ENCODE measurements at places on chromosomes 3 and 15.

DNA sequence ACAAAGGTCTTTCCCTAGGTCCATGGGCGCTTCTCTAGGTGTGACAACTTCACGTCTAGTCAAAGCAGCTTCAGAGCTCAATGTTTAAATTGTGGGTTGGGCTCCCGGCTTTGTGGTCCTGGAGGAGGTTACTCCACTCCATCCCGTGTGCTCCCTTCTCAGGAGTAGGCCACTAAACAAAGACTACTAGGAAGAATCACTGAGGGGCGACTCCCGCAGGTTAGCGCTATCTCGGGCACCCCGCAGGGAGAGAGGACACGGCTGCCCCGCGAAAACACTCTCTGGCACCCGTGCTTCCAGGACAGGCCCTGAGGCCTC is 500 bp downstream of the PARP6 start:
- peak; percentile 14 for DNase-seq

DNA sequence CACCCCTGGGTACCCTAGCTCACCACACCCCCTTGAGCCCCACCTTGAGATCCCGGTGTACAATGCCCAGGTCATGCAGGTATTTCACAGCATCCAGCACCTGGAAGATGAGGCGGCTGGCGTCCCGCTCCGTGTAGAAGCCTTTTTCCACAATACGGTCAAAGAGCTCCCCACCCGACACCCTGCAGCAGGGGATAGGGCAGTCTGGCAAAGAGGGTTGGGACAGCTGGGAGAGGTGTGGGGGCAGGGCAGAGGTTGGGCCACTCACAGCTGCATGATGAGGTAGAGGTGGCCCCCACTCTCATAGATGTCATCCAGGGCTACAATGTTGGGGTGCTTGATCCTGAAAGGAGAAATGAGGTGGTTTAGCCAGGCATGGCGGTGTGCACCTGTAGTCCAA is 6.9 kb downstream of the CAMK1 start:
- DNase-seq, result no peak

DNA sequence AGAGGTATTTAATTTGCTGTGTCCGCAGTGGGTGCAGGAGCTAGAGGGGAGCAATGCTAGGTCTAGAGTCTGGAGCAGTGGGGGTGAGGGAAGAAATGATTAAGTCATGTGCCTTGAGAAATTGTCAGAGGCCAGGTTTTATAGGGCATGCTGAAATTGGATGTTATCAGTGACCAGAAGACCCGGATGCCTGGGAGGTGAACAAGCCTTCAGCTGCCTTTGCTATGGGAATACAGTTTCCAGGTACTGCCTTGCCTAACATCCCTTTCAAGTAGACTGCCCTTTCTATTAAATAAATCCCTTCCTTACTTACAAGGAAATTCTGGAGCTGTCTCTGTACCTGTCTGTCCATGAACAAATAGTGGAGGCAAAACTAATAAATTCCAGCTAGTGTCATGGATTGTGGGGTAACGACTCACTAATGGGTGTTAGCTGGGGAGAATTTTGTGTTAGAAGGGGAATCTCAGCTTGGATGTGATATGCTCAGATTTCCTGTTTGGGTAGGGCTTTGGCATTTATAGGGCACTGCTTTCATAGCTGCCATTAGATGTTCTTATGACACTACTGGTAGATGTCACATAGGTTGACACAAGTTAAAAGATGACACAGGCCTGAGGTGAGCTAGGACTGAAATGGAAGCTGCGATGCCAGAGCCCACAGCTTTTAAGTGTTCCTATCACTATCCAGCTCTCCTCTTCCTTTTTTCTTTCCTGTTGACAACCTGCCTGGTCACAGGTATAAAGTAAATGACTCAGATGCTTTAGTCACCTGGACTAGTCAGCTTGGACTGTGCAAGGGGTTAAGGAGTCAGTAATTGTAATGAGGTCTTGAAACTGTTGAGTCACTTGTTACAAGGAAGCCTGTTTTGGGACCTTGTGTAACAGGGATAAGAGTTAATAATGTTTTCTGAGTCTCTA is 21.3 kb downstream of the CHD2 start:
- no peak for DNase-seq

DNA sequence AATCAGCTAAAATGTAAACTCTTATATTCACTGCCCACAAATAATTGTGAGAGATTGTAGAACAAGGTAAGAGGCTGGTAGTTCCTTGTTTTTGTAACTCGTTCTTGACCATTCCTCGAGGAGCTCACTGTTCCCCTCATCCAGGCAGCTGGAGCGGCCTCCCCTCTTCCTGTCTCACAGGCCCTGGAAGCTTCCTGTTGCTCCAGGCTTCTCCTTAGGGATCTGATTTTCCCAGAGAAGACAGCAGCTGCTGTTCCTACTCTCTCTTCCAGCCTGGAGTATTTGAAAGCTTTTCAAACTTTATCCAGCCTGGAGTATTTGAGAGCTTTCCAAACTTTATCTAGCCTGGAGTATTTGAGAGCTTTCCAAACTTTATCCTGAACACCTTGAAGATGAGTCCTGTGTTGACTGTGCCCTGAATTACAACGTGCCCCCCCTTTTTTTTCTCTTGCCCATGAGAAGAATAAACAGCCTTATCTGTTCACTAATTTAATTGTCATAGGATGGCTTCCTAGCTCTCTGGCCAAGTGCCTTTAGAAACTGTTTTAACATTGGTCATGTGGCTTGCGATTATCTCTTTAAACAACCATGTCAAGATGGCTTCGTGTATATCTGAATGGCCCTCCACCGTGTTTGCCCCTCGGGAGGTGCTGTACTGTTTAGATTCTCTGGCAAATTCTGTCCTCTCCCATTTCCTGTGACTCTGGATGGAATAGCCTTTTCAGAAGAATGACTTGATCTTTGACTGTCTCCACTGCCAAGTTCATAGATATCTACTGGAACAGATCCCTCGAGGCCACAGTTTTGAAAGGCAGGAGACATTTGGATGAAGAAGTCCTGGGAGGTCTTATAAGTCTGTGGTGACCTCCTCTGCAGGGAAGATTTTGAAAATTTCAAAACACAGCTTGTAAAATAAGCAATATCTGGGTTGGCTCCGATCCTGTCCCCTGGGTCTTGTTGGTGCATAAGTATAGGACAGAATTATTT is 4.8 kb downstream of the ADAMTSL3 start:
- no peak for DNase-seq

DNA sequence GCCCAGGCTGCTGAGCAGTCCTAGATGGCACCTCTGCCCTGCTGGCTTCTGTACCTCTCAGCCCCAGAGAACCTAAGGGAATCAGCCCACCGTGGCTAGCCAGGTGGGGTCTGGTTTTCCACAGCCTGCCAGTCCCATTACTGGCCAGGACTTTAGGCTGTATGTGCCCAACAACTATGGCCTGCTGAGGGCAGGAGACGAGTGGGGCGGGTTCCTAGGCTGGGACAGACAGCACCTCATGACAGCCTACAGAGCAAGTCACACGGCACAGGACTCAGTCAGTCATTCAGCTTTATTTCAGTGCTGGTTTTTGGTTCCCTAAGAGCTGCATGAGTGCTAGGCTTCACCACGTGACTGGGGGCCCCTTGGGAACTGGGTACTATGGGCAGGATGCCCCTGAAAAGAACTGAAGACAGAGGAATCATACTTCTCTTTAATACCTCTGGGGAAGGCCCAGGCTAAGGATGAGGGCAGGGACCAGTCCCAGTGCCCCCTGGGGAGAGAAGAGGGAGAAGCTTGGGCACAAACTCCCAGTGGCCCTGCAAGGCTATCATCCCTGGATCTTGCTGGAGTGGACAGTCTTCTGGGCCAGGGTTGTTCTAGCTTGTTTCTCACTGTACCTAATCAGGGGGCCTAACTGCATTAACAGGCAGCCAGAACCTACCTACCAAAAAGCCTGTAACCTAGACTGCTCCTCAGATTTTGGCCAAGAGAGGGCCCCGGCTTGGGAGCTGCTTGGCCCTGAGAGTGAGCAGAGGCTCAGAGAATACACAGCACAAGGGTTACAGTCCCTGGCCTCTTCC is 14.8 kb downstream of the CLK3 start:
- DNase-seq, result no peak

- no peak for DNase-seq
Measured at GRCh38 chr15:69529961-69530633, 77.5 kb downstream of the RPLP1 start.

DNA sequence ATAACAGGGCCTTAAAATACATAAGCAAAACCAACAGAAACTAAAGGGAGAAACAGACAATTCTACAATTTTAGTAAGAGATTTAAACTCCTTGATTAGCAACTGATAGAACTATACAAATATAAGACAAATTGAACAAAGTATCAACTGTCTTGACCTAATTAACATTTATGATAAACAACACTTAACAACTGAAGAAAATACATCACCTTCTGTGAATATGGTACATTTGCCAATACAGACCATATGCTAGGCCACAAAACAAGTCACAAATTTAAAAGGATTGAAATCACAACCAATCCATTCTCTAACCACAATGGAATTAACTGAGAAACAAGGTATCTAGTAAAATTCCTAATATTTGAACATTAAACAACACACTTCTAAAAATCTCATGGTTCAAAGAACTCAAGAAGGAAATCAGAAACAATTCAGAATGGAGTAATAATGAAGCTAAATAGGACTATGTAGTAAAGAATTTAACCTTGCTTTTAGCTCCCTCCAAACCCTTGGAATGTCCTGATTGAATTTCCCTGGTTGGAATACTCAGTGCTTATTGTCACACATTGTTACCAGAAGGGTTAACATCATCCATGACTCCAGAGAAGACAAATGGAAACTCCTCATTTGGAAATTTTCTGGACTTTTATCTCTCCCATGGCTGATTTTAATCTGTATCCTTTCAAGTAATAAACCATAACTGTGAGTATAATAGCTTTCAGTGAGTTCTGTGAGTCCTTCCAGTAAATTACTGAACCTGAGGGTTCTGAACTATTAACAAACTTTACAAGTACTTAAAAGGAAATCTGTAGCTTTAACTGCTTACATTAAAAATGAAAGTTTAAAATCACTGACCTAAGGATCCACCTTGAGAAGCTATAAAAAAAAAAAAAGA is 88.8 kb downstream of the DLG1 start:
- DNase-seq, result no peak

DNA sequence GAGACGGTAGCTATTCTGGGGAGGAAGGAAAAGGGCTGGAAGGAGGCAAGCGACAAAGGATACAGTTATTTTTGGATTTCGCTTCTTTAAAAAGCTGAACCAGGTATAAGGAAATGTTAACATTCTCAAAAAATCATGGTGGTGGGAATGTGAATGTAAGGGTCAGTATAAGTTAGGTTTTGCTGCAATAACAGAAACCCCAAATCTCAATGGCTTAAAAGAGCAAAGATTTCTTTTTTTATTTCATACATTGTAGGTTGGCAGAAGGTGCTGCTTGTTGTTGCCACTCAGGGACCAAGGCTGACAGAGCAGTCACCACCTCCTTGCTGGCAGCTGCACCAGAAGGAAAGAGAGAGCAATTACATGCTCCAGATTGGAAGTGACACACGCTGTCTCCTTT is 176.3 kb upstream of the LPP start:
- no peak for DNase-seq

DNA sequence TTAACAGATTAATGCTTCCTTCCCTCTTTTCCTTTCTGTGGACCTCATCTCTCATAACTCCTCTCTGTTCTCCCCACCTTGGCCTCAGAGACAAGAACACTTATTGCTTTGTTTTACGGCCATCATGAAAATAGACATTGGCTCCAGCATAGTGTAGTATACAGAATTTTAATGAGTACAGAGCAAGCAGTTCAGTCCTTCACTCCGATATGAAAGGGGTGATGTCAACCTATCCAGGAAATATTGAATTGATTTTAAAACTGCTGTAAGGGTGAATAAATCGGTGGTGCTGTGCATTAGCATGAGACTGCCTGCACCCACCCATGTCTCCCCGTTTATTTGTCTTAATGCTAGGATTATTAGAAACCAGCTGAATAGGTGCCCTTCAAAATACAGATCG is 490.9 kb upstream of the TBL1XR1 start:
- no peak for DNase-seq

- DNase-seq, result no peak
Measured at GRCh38 chr15:66912001-66912400, 153.4 kb upstream of the SMAD3 start.

GRCh38 chr3:172520301-172520831 is 2.9 kb downstream of the TNFSF10 start:
- DNase-seq, result no peak

DNA sequence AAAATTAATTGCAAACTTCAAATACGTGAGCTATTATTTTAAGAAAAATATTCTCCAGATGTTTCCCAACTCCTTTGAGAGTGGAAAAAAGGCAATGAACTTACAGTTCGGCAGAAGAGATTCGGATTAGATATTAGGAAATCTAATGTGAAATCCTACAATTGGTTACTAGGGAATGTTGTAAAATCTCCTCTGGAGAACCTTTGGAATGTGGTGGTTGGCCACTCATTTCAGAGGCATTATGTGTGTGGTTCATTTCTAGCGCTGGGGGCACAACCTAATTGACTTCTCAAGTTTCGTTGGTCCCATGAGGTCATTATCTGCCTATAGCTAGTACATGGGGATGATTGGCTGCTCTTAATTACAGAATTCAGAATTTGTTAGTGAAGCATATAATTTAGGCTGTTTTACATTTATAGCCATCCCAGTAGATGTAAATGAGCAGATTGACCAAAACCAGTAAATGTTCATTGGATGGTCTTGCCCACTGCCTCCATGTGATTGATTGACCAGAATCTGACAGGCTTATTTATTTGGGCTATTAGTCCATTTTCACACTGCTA is 34.6 kb upstream of the CMSS1 start:
- DNase-seq, result no peak

- no peak for DNase-seq
Measured at GRCh38 chr3:70409018-70409417, 96.6 kb upstream of the MDFIC2 start.

DNA sequence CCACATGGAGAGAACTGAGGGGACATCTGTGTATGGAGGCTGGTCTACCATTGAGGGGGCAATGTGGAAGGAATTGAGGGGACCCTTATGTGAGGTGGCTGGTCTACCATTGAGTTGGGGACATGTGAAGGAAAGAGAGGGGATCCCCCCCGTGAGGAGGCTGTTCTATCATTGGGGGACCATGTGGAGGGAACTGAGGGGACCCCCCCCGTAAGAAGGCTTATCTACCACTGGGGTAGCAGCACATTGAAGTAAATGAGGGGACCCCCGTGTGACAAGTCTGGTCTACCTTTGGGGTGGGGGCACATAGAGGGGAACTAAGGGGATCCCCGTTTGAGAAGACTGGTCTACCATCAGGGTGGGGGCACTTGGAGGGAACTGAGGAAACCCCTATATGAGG is 158.0 kb downstream of the FBLN2 start:
- no peak for DNase-seq

DNA sequence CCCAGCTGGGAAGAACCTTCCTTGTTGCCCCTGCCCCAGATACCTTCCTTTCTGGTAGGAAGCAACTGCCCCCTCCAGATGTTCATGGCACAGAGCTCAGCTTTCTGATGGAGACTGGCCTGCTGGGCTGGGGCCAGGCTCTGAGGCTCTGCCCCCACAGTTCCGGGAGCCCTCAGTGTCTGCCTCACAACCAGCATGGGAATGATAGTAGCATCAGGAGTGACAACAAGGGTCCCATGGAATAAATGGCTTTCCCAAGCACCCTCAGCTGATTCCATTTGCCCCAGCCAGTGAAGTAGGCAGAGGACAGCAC is 65.6 kb upstream of the IQSEC1 start:
- DNase-seq, result no peak

GRCh38 chr3:128322030-128323022 is 144.4 kb downstream of the DNAJB8 start:
- peak; percentile 17 for DNase-seq

- no peak for DNase-seq
Measured at GRCh38 chr3:51935886-51936755, 5.6 kb downstream of the RRP9 start.

- DNase-seq, result no peak
Measured at GRCh38 chr3:11120091-11120805, 34.0 kb upstream of the HRH1 start.

GRCh38 chr3:135633078-135633477 is 332.4 kb upstream of the PPP2R3A start:
- DNase-seq, result no peak

Measured in stimulated activated CD4-positive, alpha-beta T cell treated with anti-CD3 and anti-CD28 coated beads, Interleukin-12 subunit alpha, Interleukin-12 subunit beta, amount 100 ng/mL, for 24 hours (primary cell).